ENCODE measurements at places on chromosomes 13 and 19.
A peak's percentile ranks its signal among the peaks of the same experiment; 100 is the strongest.

GRCh38 chr13:113545931-113546516 is 38.5 kb upstream of the TFDP1 start:
- DNase-seq = no peak

DNA sequence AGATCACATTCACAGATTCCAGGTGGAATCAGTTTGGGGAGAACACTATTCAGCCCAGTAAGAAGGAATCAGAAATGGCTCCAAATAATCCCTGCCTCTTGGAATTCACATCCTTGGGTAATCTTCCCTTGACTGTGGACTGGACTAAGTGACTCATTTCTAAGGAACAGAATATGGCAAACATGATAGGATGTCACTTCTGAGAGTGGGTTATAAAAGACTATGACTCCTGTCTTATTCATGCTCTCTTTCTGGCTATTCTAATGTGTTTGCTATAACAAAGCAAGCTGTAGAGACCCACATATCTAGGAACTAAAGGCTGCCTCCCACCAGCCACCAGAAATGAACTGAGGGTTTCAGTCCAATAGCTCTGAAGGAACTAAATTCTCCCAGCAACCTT is 37.8 kb downstream of the MBD3L2B start:
- DNase-seq = no peak

GRCh38 chr19:18415178-18415867 is 3.9 kb upstream of the SSBP4 start:
- no peak for DNase-seq

DNA sequence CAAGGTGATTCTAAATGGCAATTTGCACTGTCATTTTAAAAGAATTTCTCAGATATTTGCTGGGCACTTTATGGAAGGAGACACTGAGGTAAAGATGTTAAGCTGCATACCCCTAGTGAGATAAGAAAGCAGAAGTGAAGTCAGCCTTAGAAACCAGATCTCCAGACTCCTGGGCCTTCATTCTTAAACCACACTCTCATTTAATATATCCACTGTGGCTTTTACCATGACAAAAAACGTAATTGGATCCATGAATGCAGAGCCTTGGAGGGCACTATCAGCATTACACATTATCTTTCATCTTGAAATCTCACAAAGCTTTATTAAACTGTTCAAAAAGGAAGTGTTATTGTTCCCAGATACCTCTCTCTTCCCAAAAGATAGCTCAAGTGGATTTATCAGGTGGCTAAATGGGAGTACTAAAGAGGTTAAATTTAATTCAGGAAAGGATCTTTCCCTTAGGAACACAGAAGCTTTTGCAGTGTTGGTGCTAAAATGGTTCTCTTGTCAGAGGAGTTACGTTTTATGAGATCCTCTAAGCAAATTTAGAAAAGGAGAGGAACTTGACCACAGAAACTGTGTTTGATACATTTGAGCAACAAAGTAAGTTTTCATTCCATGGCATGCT is 1060.4 kb downstream of the EFNB2 start:
- no peak for DNase-seq

GRCh38 chr19:32567486-32567885 is 13.5 kb upstream of the PDCD5 start:
- DNase-seq = no peak

DNA sequence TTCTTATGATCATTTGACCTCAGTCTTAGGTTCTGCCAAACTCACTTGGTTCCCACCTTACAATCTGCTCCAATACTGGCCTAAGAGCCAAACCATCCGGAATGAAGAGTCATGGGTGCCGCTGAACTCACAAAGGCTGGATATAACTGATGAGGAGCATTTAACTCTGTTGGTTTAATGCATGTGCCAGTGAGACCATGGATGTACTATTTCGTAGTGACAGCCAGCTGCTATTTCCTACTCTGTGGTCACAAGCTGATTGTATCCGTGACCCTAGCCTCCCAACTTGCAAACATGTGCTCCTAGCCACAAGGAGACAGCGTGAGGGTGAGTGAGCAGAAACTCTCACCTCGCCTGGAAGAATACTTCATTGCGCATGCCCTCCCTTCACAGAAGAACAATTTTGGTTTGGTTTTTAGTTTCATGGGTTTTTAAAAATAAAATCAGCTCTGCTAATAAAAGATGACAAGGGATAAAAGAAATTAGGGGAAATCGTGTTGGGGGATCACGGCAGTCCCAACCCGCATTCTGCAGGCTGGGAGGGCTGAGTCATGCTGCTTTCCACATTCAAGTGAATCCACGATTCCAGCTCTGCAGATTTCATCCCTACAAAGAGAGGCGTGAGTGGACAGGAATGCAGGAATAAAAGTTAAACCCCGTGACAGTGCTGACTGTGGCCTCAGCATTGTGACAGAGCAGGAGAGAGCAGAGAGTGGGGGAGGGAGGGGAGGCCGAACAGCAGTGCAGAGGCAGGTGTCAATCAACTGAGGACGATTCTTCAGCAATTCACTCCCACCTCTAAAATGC is 66.8 kb upstream of the RAP2A start:
- peak; percentile 80 for DNase-seq

DNA sequence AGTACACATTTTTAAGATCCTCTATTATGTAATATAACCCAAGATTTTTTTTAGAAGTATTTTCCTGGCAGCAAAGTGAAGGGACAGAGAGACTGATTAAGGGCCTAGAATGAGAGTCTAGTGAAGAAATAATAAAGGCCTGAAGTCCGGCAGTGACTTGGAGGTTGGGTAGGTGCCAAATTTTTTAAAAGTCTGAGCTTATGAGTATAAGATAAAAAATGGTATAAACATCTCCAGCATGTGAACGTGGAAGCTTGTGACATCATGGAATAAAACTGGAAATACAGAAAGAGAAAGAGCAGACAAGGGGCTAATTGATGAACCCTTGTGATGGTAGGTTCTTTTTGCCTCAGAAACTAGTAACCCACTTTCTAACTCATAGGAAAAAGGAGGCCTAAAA is 174.6 kb downstream of the SUCLA2 start:
- DNase-seq = no peak

Measured in epithelial cell of proximal tubule (primary cell).